ENCODE measurements at places on chromosomes 4 and X. TPM values are rescaled to one million over a fixed set of nuclear protein-coding genes. Genes with fewer than 3 reads are reported as not detected.

The AVPR2 gene
- total RNA-seq = not detected

The USP17L17 gene
- total RNA-seq = not detected

The IL15 gene
- 0.60 TPM for total RNA-seq

The ELOVL6 gene
- total RNA-seq = 2.9 TPM

The PLXNB3 gene
- not detected for total RNA-seq

The CCDC120 gene
- 12.2 TPM for total RNA-seq

The RTL9 gene
- not detected for total RNA-seq

The TMEM255A gene
- total RNA-seq = not detected

The DDX3X gene
- total RNA-seq = 653 TPM

The ENAM gene
- not detected for total RNA-seq

- no peak for DNase-seq
These were observed 17.4 kb downstream of the COL4A5 start for GRCh38 chrX:108456971-108457477.

GRCh38 chr4:148800940-148801339, 358.7 kb upstream of the NR3C2 start:
- DNase-seq = no peak

GRCh38 chrX:120281761-120282160, 29.5 kb downstream of the TMEM255A start:
- no peak for DNase-seq

DNA sequence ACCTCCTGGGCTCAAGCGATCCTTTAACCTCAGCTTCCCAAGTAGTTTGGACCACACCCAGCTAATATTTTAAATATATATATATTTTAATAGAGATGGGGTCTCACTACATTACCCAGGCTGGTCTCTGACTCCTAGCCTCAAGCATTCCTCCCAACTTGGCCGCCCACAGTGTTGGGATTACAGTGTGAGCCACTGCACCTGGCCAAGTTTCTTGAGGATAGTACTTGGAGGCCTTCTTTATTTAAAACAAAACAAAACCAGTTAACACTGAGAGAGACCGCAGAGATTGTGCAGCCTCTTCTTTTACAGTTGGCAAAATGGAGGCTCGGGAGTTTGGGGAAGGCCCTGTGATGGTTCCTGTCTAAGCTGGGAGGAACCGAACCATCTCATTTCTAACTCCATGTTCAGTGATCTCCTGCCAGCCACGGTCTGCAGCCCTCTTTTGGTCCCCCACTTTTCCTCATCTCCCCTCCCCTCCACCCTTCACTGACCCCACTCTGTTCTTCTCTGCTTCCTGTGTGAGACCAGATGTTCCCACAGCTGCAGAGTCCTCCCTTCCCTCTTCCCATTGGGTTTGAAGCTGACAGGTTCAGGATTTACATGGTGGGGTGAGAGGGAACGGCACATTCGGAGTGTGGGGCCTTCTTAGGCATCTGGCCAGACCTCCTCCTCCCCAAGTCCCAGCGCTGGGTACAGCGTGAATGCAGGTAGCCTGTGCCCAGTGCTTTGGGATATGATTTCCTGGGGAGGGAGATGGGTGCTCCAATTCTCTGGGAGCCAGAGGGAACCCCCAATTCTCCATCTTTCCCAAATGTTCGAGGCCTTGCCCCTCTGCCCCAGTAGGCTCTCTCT, 1.4 kb upstream of the SORCS2 start:
- no peak for DNase-seq

DNA sequence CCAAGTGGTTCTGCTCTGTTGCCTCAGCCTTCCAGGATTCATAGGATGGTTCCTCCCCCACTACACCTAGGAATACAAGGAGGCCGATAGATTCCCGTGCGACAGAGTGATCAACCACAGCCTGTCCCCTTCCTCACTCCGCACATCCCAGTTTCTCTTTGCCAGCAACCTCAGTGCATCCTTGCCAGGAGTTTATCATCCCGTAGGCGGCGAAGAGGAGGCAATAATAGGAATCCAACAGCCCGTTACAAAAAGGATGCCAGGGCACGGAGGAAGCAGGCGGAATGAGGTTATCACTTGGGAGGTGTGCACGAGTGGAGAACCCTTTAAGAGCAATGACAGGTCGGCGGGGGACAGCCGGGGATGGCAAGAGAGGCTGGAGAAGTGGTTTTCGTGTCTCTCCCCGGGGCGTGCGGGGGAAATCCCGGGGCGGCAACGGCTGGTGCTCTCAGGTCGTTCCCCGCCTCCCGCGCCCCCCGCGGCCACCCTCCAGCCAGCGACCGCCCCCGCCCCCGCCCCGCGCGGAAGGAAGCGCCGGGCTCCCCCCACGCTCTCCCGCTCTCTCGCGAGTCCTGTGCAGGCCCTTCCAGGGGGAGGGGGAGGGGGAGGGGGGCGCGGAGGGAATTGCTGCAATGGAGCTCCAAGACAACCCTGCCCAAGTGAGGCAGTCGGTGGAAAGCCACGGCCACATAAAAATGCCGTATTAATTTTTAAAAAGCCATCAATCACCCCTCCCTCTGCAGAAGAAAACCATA, 1.6 kb downstream of the PPP3CA start:
- peak; percentile 45 for DNase-seq

DNA sequence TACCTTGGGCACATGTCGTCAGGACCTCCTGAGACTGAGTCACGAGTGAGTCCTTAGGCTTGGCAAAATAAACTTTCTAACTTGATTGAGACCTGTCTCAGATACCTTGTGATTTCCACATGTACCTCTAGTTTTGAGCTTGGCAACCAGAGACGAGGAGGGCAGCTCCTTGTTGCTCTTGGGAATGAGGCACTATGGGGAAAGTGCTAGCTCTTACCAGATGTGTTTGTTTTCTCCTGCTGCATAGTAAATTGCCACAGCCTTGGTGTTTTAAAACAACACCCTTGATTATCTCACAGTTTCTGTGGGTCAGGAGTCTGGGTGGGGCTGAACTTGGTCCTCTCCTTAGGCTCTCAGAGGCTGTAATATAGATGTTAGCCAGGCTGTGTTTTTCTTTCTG, 59.1 kb upstream of the MAML3 start:
- no peak for DNase-seq

DNA sequence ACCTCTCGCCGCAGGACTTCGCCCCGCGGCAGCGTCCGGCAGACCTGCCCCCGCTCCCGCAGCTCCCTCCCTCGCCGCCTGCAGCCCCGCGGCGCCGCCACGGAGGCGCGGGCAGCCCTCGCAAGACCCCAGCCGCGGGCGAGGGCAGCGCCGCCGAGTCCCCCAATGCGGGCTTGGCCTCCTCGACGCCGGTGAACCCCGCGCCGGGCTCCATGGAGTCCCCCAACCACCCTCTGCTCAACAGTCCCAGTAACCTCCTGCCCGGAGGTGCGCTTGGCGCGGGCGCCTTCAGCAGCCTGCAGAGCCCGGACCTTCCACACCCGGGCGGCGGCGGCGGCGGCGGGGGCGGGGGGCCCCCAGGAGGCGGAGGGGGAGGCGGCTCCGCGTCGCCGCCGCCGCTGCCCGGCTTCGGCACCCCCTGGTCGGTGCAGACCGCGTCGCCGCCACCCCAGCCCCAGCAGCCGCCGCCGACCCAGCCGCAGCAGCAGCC, 1.2 kb downstream of the CPEB2 start:
- DNase-seq = peak; percentile 51

DNA sequence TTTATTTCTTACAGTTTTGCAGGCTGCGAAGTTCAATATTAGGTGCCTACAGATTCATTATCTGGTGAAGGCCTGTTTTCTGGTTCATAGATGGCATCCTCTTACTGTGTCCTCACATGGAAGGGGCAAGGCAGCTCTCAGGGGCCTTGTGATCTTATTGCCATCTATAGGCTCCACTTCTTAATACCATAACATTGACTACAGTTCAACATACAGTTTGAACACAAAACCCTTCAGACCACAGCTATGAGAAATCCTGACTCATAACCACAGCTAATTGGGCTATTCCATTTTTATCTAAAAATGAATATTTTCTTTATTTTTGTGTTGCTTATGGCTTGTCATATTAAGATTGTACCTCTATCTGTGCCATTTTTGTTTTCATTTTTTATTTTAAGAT, 72.3 kb downstream of the STAG2 start:
- DNase-seq = no peak

DNA sequence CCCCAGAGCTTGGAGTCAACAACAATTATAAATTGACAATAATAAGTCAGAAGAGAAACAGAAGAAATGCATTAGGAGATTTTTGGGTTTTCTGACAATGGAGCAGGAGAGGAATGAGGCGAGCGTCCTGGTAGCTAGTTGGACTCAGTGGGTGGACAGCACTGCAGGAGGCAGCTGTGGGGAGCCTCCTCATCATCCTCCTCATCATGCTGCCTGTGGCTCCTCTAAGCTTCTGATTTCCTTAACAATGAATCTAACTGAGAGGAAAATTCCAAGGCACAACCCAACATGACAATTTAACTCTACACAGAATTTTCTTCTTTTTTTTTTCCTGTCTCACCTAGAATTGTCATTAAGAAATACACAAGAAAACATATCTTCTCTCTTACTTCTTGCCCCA, 357.1 kb upstream of the NOCT start:
- no peak for DNase-seq

GRCh38 chr4:173169178-173169427, 492 bp downstream of the GALNT7 start:
- no peak for DNase-seq

DNA sequence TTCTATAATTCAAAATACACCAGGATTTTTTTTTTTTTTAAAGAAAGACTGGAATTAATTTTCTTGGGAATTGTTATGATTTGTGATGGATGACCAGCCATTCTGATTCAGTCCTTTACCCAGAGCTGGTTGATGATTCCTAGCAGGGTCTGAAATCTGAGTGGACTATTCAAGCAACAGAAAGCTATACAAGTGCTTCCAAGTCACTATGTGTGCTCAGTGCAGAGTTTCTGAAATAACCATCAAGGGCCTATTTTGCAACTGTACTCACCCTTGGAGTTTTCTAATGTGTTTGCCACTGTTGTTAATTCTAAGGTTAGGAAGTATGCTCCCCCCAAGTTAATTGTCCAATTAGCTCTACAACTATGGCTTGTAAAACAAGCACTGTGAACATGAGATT, 137.7 kb upstream of the RAPGEF2 start:
- no peak for DNase-seq

- DNase-seq = no peak
These were observed 288.7 kb upstream of the CTSO start for GRCh38 chr4:156242390-156242789.

DNA sequence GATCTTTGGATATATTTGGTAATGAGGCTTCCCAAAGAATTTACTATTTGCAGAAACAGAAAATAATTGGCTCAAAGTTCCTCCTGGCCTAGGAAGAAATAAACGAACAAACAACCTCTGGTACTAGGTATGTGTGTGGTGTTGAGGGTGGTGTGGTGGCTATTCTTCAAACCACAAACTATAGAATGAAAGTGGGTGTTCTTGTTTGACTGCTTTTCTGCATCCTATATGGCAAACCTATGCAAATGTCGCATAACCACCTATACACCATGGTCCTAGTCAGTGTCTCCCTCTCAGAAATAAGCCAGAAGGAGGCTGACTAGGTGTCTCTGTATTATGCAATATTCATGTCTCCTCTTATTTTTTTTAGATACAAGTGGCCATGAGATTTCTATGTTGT, 106.6 kb upstream of the PCDH18 start:
- DNase-seq = no peak

GRCh38 chrX:104288961-104289360, 34.2 kb upstream of the ESX1 start:
- DNase-seq = no peak

- DNase-seq = no peak
These were observed 490.3 kb upstream of the EPHA5 start for GRCh38 chr4:66160606-66161005.

- DNase-seq = no peak
These were observed 50.3 kb downstream of the NELFA start for GRCh38 chr4:1958276-1959103.

DNA sequence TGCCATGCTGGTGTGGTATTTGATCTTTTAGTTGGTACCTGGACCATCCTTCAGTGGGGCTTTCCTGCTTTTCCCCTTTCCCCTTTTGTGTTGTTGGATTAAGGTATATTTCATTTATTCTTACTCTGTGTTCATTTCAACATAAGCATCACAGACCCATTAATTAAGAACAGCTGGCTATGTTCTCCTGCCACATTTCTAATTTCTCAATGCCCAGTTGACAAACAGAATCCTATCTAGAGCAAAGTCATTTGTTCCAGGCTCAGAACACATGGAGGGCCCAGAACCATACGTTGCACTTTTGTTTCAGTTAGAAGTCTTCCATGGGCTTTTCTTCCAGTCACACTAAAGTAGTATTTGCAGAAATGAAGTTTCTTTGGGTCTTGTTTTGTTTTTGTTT, 46.1 kb upstream of the EOLA2 start:
- no peak for DNase-seq

DNA sequence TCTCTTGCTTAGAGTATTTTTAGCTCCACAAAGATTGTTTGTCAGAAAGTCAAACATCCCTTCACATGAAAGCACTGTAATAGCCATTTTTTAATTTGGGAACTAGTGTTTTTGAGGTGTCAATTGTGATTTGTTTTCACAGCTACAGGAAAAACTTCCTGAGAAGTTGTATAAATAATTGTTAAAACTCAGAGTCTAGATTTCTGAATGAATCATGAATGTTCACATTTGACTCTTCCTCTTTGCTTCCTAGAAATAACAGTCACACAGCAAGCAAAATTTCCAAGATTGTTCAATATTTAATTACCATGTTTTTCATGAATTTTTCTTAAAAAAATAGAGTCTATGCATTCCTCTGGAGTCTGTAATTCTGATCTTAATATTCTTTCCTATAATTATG, 156.9 kb upstream of the SLC7A11 start:
- DNase-seq = no peak

GRCh38 chr4:82779032-82779431, 19.6 kb downstream of the SCD5 start:
- no peak for DNase-seq

DNA sequence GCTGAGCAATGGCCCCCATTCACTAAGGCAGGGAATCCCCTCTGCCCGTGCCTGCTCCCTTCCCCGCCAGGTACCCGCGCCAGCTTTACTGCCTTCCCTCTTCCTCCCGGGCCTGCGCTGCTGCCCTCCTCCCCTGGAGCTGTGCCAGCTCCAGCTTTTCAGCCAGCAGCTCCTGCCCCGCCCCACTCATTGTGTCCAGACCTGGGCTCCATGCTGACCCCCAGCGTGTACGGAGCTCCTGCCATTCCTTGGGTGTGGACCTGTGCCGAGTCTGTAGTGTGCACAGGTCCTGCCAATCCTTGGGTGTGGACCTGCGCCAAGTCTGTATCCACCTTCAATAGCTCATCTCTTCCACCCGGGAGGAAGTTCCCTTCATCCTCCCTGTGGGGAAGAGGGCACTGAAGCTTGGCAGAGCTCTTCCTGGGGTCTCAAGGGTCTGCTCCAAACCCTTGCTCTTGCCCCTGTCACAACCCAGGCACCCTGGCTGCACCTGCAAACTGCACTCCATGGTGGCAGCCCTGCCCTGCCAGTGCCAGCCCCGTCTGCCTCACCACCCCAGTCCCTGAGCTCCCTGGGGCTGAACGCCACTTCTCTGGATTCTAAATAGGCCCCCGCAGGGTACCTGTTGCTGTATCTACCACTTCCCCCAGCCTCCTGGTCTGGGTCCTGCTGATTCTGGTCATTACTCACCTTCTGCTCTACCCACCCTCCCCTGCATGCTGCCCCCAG, 63.9 kb downstream of the TRMT44 start:
- DNase-seq = no peak
